ENCODE measurements at places on chromosomes 7 and 10. TPM values are rescaled to one million over a fixed set of nuclear protein-coding genes. Genes with fewer than 3 reads are reported as not detected.

Gene HMX2
- total RNA-seq = not detected

Gene VWA2
- total RNA-seq = 0.15 TPM

Gene GPC2
- not detected for total RNA-seq

Gene ZNF786
- 5.2 TPM for total RNA-seq

Gene FAM25A
- total RNA-seq = not detected

Gene NUTM2B
- total RNA-seq = 1.3 TPM

Gene ATRNL1
- under 0.01 TPM for total RNA-seq

Gene LIPK
- total RNA-seq = not detected

Gene PTEN
- total RNA-seq = 147 TPM

Gene TAS2R41
- not detected for total RNA-seq

Gene LIPN
- total RNA-seq = not detected

Gene BLNK
- not detected for total RNA-seq

Gene NPFFR1
- not detected for total RNA-seq

Gene PNLIPRP3
- not detected for total RNA-seq

Gene FGFR2
- not detected for total RNA-seq

Gene CLRN3
- total RNA-seq = not detected

Gene ACTL6B
- not detected for total RNA-seq

Gene CSGALNACT2
- 17.2 TPM for total RNA-seq

Gene TEX36
- not detected for total RNA-seq

Gene EVX1
- 0.50 TPM for total RNA-seq

Gene PAX4
- not detected for total RNA-seq

Gene ZMIZ1
- total RNA-seq = 44.5 TPM

Gene PNLIP
- total RNA-seq = not detected

Gene KCNMA1
- 3.3 TPM for total RNA-seq

Gene TRPV5
- total RNA-seq = not detected

Gene GBX1
- total RNA-seq = not detected

Gene LRRD1
- total RNA-seq = not detected

Gene WNT2
- not detected for total RNA-seq

Gene SPDYE8
- not detected for total RNA-seq

Gene ASB4
- total RNA-seq = not detected

Gene UPF2
- total RNA-seq = 12.4 TPM

Gene PDIA4
- total RNA-seq = 207 TPM

Gene PFKP
- 83.1 TPM for total RNA-seq

Gene NUTM2D
- 6.0 TPM for total RNA-seq

Gene ARHGAP12
- total RNA-seq = 12.4 TPM

Gene HOXA1
- not detected for total RNA-seq

Gene MRC1
- 0.59 TPM for total RNA-seq

Gene SLC18A2
- total RNA-seq = not detected

Gene GPR22
- not detected for total RNA-seq

Gene HOXA2
- not detected for total RNA-seq

Gene GSTO1
- total RNA-seq = 145 TPM

Gene GUSB
- 31.3 TPM for total RNA-seq

Gene KAZALD1
- total RNA-seq = 23.5 TPM

Gene OR9A2
- total RNA-seq = not detected

Gene TMEM213
- total RNA-seq = not detected

Gene CALY
- not detected for total RNA-seq

Gene HTR5A
- total RNA-seq = not detected

Gene OR2A42
- not detected for total RNA-seq

Gene ZNF479
- total RNA-seq = not detected

Gene SH2D4B
- total RNA-seq = not detected

Gene ANXA7
- total RNA-seq = 56.0 TPM

Gene TCERG1L
- not detected for total RNA-seq

Gene ANKRD61
- total RNA-seq = not detected

Gene VPS41
- 20.2 TPM for total RNA-seq

Gene ANK3
- total RNA-seq = 162 TPM

Gene CTNNA3
- not detected for total RNA-seq

Gene AZGP1
- total RNA-seq = 2.1 TPM

Gene CD36
- total RNA-seq = 60.9 TPM

Gene CHAT
- not detected for total RNA-seq

Measured in cardiac ventricle fibroblast (primary cell).